Activated naive CD4-positive, alpha-beta T cell treated with anti-CD3 and anti-CD28 coated beads, Interleukin-2, amount 50 U/mL, for 72 hours (primary cell): ENCODE measurements at places on chromosomes 12 and 14.

- no peak for DNase-seq
Measured at GRCh38 chr14:60815371-60815770, 80.8 kb downstream of the MNAT1 start.

- no peak for DNase-seq
Measured at GRCh38 chr12:67813456-67813904, 164.9 kb downstream of the DYRK2 start.

GRCh38 chr12:124512667-124513296 lies 54.6 kb downstream of the NCOR2 start:
- no peak for DNase-seq

GRCh38 chr14:54132496-54132895 lies 175.9 kb upstream of the BMP4 start:
- no peak for DNase-seq

GRCh38 chr14:69259527-69260189 lies at the start of gene GALNT16:
Gene GALNT16 (plus strand): TSS chr14:69260158. CDS start chr14:69260291, 133 bp downstream.
- no peak for DNase-seq

- no peak for DNase-seq
Measured at GRCh38 chr12:118959348-118959747, 22.0 kb upstream of the SRRM4 start.

GRCh38 chr14:33062476-33062875 lies 123.8 kb downstream of the NPAS3 start:
- DNase-seq: no peak

DNA sequence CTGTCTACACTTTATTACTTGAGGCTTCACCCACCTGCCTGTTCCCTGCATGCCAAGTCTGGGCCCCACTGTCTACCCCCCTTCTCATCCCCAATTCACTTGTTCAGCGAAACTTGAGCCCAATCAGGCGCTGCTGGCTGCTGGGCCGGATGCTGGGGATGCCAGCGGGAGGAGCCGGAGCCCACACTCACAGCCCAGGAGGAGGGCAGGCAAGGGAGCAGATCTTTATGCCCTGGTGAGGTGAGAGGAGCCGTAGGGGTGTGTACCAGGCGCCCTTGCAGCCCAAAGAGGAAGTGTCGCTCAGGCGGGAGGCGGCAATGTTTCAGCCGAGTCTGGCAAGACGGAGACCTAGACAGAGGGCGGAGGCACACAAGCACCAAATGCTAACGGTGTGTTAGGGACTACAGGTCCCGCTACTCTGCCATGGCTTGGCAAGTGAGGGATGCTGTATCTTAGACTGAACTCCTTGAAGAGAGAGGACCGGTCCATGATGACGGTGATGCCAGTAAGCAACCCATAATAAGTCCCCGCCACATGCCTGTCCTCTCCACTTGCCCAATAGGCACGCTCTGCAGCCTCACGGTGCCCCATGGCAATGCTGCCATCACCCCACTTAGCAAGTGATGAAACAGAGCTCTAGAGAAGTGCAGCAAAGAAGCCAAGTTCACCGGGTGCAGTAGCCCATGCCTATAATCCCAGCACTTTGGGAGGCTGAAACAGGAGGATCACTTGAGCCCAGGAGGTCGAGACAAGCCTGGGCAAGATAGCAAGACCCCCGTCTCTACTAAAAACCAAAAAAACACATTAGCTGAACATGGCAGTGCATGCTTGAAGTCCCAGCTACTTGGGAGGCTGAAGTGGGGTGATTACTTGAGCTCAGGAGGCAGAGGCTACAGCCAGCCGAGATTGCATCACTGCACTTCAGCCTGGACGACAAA lies 41.6 kb downstream of the LRRC74A start:
- DNase-seq: peak; percentile 30

DNA sequence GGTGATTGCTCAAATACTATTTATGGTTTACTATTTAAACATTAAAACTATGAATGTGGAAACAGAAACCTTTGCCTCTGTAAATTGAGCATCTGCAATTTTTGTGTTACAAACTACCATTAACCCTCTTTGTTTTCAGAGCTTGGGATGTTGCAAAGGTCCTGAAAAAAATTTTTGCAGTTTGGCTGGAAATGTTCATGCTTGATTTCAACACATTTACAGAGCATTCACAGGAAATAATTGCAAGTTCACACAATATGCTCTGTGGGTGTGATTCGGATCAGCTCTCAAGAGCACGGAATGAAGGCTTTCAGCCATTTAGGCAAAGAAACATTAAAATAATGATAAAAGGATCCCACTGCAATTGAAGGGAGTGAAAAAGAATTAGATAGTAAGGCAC lies 232.9 kb downstream of the ATP23 start:
- no peak for DNase-seq

GRCh38 chr12:103086471-103086870 lies 129.0 kb downstream of the ASCL1 start:
- DNase-seq: no peak

DNA sequence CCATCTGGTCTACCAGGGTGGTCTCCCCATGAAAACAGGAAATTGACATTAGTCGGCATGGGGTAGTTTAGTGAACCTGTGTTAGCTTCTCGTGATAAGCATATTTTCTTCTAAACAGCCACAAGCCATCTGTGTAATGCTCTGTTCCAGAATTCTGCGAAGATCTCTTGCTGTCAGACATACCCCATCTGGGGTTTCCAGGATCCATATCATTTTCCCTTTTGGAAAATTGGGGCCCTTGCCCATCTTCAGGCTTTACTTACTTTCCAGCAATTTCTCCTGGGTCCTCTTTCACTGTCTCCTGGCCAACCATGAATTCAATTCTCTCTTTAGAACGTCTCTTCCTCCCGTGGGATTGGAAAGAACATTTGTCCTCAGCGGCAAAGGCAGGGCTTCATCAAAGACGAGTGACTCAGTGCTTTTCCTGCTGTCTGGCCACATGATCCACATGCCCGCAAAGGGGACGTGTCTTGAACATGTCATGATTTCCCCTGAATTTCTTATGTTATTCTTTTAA lies 21.4 kb upstream of the NCOR2 start:
- peak; percentile 11 for DNase-seq

GRCh38 chr12:47986832-47987231 lies 17.4 kb downstream of the COL2A1 start:
- no peak for DNase-seq

GRCh38 chr12:130227641-130228040 lies 65.4 kb downstream of the FZD10 start:
- DNase-seq: no peak

DNA sequence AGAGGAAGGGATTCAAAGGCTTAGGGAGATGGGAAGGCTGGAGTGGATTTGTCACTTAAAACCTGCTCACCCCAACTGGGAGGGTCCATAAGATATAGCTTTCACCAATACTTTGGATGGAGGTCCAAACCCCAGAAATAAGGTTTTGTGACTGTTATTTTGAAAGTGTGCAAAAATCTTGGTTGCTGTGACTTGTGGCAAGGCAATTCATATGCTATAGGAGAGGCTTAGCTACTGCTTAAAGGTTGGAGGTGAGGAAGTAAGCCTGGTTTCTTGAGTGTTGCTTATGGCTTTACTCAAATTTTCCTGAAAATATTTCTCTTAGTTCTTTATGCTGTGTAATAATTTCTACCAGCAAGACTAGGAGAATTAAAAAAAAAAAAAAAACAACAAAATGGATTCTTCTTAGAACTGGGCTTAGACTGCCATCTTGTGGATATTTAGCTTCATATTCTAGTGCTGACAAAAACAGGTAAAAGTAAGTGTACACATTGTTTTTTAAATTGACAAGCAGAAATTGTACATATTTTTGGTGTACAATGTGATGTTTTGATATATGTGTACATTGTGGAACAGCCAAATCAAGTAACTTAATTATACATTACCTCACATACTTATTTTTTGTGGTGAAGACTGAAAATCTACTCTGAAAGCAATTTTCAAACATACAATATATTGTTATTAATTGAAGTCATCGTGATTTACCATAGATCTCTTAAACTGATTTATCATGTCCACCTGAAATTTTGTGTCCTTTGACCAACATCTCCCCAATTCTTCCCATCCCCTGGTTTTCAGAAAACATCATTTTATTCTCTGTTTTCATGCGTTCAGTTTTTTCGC lies 23.0 kb downstream of the PDE6H start:
- no peak for DNase-seq

- no peak for DNase-seq
Measured at GRCh38 chr12:10142976-10143589, 13.1 kb upstream of the CLEC7A start.

- DNase-seq: no peak
Measured at GRCh38 chr12:7431993-7432685, 11.8 kb downstream of the CD163L1 start.

GRCh38 chr14:91516663-91517388 lies 6.7 kb upstream of the PPP4R3A start:
- DNase-seq: no peak

DNA sequence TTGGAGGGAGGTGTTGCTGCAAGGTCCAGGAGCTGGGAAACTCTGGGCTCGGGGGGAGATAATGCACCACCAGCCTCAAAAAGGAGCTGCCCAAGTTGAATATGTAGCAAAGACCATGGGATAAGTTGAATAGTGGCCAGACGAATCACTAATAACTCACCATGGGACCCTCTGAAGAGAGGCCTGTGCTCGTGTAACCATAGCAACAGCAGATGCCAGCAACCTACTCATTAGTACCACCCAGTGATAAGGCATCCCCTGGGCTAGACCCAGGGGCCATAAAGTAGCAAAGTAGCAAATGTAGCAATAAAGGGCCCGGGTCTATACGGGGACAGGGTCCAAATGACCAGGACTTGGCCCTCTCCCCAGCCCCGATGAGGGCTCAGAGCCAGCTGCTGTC lies 328.0 kb downstream of the DPF3 start:
- no peak for DNase-seq

DNA sequence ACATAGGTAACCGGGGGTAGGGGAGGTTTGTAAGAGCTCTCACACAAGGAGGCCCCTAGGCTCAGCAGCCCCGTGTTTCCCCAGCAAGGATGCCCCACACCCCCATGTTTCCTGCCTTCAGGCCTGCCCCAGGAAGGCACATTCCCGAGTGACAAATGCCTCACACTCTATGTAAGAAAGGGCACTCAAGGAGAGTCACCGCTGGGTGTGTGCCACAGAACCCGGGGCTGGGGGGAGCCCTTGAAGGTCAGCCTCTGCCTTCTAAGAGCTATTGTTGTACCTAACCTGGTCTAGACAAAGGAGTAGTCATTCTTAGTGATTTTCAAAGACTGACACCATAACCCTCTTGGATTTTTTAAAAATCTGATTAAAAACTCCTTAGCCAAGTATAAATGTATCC lies 333.6 kb downstream of the DPF3 start:
- DNase-seq: no peak

DNA sequence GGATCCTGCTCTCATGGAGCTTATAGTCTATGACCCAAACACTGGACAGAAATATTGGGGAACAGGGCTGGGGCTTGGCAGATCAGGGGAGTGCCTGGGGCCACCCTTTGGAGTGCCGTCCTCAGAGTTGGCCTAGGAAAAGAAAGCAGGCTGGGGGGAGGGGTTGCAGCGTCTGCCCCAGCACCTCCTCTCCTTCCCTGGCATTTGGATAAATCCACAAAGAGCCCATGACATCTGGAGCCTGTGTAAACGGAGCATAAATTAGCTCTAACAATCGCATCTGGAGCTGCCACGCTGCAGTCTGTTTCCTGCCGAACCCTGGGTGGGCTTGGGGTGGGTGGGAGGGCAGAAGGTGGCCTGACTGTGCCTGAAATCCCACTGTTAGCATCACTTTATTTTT lies 63.8 kb downstream of the MVK start:
- no peak for DNase-seq

DNA sequence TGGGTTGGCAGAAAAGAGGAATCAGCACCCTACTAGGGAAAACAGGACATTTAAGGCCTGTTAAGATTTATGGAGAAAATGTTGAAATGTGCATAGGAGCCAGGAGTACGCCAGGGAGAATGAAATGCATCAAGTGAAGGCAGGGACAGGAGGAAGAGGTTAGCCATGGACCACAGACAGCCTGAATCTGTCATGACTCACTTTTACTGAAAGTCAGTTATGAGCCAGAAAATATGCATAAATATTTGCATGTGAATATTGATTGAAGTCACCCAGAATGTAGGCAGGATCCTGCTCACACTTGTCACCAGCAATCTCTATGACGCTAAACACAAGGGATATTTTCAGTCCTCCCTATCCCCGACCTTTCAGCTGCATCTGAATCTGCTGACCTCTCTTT lies 25.1 kb upstream of the CDK17 start:
- DNase-seq: no peak

DNA sequence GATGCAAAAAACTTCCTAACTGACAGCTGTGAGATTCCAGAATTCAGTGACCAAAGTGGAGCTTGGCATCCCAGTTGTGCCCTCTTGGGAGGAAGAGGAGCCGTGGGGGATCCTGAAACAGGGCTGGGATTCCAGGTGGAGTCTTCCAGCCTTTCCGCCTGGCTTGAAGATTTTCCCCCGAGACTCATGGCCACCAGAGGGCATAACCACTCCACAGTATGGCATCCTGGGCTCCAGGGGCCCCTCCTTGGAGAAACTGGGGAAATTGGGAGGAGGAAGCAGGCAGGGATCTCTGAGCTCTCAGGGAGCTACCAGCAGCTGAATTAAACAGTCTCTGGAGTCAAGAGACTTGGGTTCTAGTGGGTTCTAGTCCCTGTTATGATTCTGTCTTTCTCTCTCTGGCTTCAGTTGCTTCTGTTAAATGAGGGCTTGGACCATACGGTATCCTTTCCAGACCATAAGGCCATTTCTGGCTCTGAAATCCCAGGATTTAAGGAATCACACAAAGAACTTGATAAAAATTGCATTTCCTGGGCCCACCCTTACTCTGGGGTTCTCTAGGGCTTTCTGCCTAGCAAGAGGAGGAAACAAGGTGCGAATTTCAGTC lies 2.6 kb upstream of the TAMALIN start:
- DNase-seq: no peak

GRCh38 chr12:10624605-10625004 lies 11.2 kb upstream of the MAGOHB start:
- DNase-seq: no peak

DNA sequence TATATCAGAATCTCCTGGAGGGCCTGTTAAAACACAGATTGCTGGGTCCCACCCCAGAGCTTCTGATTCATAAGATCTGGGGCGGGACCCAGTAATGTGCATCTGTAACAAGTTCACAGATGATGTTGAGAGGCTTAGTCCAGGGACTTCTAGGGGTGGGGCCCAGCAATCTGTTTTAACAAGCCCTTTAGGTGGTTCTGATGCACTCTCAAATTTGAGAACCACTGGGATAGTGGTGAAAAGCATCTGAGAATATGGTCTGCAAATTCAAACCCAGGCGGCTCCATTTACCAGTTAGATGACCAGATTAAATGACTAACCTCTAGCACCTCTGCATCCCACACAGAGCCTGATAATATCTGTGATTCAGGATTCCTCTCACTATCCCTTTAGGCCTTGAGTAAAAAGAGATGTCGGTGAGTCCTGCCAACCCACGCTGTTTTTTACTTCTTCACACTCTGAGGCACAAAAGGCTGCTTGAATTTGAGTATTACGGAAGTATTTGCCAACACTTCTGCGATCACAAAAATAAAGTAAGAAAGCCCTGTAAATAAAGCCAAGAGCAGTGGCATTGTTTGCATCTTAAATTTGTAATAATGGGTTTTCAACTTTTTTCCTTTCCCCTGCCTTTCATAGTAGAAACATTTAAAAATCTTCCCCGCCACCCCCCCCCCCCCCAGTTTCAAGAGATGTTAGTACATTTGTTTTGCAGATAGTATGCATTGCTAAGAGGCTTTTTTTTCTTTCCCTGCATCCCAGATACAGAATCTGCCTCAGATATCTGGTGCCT lies 1.8 kb upstream of the FRS2 start:
- no peak for DNase-seq

GRCh38 chr12:27198036-27198435 lies 46.0 kb upstream of the STK38L start:
- DNase-seq: no peak

GRCh38 chr14:95515080-95515489 lies 1.4 kb downstream of the SYNE3 start:
- DNase-seq: no peak
